Karpas-422 (cell line): ENCODE measurements at places on chromosomes 4 and X. TPM values are rescaled to one million over a fixed set of nuclear protein-coding genes. Genes with fewer than 3 reads are reported as not detected.

The STAP1 gene
- total RNA-seq = 47.5 and 80.8 TPM in 2 replicates

The GAGE12F gene
- not detected in 2 replicates for total RNA-seq

The CLIC2 gene
- 0.07 TPM in 1 of 2 replicates, not detected in the other for total RNA-seq

The ZCCHC12 gene
- not detected in 2 replicates for total RNA-seq

The SLITRK2 gene
- total RNA-seq = not detected in 2 replicates

GRCh38 chr4:113292371-113293042 lies 243.1 kb downstream of the ANK2 start:
- DNase-seq = no peak

- no peak for DNase-seq
These were observed 431.2 kb upstream of the FAM47C start for GRCh38 chrX:36577006-36577405.

DNA sequence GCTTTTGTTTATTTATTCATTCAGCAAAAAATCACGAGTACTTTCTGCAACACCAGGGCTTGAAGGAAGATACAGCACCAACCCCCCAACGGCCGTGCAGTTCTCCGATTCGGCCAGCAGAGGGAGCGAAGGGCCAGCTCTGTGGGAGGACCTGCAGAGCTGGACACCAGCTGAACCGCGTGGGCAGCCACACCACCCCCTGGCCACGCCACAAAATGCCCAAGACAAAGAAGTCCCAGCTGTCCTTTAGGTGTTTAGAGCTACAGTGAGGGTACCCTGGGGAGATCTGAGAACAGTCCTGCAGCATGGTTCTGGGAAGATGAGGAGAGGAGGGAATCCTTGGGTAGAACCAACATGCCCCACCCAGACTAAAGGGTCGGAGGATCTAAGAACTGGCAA lies 83.1 kb downstream of the RELL1 start:
- DNase-seq = peak; percentile 82

GRCh38 chr4:89253311-89253710 lies 54.3 kb downstream of the GPRIN3 start:
- no peak for DNase-seq

DNA sequence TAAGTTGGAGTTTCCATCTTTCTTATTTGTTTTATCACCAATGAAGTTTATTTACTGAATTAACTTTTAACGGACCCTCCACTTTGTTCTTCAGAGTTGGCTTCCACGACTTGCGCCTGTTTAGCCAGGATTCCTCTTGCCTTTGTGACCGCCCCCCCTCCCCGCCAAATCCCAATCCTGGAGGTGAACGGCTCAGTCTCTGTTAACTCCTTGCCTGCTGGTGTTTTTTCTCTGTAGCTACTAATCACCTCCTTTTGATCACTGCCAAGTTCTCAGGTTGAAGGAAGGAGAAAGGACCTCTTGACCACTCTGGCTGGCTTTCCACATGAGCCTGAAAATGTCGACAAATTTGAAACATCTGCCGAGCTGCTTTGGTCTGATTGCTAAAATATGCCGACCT lies 46.8 kb upstream of the BCOR start:
- DNase-seq = no peak

DNA sequence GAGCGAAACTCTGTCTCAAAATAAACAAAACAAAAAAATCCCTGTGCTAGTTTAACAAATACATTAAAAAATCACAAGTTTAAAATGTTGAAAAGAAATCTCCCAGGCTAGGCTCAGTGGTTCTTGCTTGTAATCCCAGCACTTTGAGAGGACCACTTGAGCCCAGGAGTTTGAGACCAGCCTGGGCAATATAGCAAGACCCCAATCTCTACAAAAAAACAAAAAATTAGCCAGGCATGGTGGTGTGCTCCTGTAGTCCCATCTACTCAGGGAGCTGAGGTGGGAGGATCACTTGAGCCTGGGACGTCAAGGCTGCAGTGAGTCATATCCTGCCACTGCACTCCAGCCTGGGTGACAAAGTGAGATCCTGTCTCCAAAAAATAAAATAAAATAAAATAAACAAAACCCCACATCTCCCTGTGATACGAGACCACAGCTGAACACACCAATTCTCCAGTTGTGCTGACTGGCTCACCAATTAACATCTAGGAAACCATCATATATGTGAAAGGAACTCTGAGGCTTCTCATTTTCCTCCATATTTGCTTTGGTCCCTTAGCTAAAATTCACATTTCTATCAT lies 7.3 kb downstream of the RPS4X start:
- no peak for DNase-seq

DNA sequence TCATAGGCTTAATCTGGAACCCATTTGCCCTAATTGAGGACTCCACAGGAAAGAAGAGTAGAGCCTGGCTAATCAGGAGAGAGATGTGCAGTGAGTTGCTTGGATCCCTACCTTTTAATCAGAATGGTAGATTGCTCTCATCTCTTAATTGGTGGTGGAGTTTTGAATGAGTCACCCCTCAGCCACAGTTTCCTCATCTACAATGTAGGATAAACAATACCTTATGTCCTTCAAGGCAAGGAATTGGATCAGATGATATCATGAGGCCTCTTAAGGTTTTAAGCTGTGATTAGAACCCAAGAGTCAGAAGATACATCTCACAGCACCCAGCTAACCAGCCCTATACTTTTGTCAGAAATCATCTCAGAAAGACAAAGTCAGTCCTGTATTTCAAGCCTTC lies 39.1 kb downstream of the PDGFRA start:
- DNase-seq = no peak

GRCh38 chrX:24668111-24668510 lies 21.0 kb upstream of the PCYT1B start:
- no peak for DNase-seq

DNA sequence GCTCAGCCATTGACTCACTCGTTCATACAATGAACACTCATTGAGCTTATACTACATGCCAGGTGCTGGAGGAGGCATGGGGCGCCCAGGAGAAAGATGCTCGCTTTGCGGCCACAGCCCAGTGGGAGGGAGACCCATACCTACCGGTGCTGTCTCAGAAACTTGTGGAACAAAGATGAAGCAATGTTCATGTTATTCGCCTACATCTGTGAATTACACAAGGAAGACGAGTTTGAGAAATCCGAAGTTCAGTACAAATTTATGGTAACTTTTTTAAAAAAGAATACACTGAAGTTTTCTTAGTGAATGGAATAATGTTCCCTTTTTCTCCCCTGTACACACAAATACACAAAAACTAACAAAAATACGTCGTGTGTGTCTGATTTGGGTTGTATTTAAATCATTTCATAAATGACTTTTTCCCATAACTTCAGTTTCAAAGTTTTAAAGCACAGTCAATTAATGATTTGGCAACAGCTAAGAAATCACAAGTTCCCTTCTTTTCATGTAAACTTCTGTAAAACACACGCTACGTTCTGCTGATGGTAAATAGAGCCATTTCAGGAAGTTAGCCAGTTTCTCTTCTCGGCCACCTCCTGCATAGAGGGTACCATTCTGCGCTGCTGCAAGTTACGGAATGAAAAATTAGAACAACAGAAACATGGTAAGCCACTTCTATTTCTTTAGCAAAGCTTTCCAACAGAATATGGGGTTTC lies at the start of gene TLR8:
Gene TLR8, plus strand, starts transcription at position 575 of the 716 bp plus-strand sequence. Its CDS starts 87 bp downstream, at position 662.
- DNase-seq = no peak

GRCh38 chr4:16035843-16036242 lies 48.0 kb downstream of the PROM1 start:
- no peak for DNase-seq

DNA sequence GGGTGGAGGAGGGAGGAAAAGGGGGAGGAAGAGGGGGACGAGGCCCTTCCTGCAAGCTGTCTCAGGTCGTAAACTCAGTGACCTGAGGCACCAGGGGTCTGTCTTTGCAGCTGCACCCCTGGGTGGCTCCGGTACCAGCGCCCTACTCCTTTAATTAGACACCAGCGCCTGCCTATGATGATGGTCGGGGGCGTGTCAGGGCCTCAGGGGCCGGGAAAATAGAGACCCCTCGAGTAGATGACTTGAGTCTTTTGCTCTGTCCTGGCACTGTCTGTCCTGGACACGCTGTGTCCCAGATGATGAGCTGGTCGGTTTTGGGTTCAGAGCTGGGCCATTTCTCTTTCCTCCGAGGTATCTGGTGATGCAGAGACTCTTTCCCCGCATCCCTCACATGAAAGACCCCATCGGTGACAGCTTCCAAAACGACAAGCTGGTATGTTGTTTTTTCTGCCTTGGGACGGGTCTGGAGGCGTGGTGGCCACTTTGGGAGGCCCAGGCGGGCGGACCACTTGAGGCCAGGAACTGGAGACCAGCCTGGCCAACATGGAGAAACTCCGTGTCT lies 11.2 kb downstream of the SLC25A6 start:
- peak; percentile 81 for DNase-seq

- DNase-seq = no peak
These were observed 123.7 kb upstream of the PSAPL1 start for GRCh38 chr4:7558436-7558835.

- no peak for DNase-seq
These were observed 46.5 kb upstream of the CPLX1 start for GRCh38 chr4:872241-872981.

DNA sequence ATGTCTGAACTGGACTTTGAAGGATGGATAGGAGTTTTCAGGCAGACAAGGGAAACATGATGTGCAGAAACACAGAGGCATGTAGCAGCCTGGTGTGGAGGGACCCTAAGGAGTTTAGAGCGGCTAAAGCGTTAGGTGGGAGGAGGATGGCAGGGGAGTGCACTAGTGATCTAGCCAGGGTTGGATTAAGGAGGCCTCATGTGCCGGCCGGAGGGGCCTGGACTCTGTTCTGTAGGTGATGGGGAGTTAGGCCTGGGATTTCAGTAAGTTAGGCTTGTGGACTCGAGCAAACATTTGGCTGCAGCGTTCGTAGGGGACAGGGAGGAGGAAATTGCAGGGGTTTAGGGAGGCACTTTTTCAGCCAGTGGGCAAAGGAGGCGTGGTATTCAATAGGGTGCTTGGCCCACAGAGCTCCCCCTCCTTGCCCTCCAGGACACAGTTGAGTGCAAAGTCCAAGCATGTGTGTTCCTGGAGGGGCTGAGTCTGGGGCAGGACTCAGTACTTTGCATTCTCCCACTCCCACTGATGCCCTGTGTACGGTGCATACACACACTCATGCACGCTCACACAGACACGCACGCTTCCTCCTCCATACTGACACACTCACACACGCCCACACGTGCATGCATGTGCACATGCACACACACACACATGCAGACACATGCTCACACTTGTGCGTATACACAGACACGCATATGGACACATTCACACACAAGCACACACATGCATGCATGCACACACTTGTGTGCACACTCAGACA lies 18.6 kb downstream of the PSAPL1 start:
- no peak for DNase-seq
